Stimulated activated CD8-positive, alpha-beta memory T cell treated with anti-CD3 and anti-CD28 coated beads, Interleukin-2, amount 100 ng/mL, for 48 hours (primary cell): ENCODE measurements at places on chromosomes 12 and 14.

GRCh38 chr12:6465467-6466183 lies 4.9 kb downstream of the VAMP1 start:
- no peak for DNase-seq

- no peak for DNase-seq
Measured at GRCh38 chr14:71583194-71583593, 349.0 kb upstream of the RGS6 start.

DNA sequence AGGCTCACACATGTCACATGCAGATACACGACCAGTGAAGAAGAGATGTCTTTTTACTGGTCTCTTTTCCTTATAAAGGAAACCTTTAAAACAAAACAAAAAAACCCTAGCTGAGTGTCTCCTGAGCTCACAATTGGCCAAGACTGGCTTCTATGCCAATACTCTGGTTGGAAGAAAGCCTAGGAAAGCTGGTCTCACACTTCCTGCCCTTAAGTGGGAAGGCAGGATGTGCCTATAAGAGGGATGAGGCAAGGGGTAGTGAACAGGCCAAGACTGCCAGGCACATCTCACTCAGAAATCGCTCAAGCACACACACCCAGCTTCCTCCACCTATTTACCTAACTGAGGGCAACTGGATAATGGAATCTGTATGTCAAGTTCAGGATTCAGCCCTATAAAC lies 50.0 kb downstream of the SOCS2 start:
- DNase-seq: no peak

GRCh38 chr12:124625867-124626675 lies 58.7 kb upstream of the NCOR2 start:
- no peak for DNase-seq

DNA sequence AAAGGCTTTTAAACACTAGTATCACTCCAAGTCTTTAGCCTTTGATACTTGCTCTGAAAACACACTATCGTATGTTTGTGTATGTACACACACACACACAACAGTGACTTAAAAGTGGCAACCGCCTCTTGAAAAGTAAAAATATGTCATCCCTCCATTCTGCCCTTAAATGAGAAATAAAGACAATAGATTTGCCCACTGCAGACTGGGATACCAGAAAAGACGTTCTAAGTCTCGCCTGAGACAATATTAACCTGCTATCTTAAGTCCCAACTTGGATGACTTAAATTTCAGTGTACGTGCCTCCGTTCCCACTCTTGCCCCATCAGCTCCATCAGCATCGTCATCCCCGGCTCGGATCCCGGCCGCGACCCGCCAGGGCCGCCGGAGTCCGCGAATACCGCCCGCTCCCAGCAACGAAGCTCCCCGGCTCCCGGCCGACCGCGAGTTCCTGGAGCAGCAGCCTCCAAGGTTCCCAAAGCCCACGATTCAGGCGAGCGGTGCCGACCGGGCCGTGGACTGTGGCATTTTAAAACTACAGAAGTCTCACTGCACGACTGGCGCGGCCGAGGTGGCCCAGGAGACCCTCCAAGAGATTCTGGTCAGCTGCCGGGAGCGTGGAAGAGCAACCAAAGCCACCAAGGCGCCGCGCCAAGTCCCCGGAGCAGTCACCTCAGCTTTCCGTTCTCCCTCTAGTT lies 2.8 kb upstream of the ARID2 start:
- DNase-seq: peak; percentile 9

- DNase-seq: no peak
Measured at GRCh38 chr12:107558141-107558815, 127.3 kb upstream of the PWP1 start.

GRCh38 chr12:121397521-121397920 lies 2.4 kb upstream of the RNF34 start:
- DNase-seq: no peak

DNA sequence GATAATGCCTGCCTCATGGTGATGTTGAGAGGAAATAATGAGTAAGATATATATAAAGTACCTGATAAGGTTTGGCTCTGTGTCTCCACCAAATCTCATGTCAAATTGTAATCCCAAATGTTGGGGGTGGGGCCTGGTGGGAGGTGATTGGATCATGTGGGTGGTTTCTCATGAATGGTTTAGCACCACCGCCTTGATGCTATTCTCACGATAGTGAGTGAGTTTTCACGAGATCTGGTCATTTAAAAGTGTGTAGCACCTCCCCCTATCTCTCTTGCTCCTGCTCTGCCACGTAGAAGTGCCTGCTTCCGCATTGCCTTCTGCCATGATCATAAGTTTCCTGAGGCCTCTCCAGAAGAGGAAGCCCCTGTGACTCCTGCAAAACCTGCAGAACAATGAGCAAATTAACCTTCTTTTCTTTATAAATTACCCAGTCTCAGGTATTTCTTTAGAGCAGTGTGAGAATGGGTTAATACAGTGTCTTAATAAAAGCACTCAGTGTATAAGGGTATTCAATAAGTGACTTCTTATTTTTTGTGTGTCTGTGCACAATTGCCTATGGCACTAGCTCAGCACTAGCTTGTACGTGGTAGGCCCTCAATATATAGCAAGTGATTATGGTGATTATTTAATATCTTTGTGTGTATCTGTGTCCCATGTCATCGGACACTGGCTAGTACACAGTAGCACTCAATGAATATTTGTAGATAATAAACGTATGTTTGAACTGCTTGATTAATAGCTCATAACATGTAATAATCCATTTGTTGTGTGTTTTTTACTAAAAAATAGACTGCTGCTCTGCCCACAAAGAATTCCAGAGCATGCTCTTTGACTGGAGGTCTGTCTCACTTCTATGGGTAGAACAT lies 138.1 kb upstream of the LMNTD1 start:
- DNase-seq: no peak

- no peak for DNase-seq
Measured at GRCh38 chr12:80242321-80242720, 143.0 kb downstream of the OTOGL start.

DNA sequence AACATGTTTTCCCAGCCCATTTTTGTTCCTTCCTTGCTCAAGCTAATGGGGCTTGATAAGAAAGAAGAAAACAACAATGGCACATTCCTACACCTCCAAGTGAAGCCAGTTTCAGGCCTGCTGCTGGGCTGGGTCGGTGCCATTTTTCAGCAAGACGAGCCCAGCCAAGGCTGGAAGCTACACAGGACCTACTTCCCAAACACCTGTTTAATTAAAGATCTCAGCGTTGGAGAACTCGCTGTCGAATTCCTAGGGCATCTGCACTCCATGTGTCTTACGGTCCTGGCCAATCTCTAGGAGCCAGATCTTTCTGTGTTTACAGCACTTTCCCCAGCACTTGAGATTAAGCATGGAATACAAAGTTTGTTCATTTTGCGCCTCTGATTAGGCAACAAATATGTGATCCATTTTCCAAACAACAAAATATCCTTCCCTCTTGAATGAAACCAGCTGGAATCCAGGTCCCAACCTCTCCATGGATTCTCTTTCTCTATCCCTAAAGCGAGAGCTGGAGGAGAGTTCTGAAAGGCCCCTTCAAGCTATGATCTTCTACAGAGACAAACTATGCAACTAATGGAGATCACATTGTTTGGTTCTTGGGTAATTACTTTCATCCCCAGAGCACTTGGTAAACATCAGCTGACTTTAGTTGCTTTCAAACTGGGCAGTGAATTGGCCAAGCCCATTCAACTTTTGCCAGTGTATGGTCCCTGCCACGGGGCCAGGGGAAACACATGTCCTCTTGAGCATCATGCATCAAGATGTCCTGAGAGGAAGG lies 34.3 kb upstream of the TC2N start:
- no peak for DNase-seq

DNA sequence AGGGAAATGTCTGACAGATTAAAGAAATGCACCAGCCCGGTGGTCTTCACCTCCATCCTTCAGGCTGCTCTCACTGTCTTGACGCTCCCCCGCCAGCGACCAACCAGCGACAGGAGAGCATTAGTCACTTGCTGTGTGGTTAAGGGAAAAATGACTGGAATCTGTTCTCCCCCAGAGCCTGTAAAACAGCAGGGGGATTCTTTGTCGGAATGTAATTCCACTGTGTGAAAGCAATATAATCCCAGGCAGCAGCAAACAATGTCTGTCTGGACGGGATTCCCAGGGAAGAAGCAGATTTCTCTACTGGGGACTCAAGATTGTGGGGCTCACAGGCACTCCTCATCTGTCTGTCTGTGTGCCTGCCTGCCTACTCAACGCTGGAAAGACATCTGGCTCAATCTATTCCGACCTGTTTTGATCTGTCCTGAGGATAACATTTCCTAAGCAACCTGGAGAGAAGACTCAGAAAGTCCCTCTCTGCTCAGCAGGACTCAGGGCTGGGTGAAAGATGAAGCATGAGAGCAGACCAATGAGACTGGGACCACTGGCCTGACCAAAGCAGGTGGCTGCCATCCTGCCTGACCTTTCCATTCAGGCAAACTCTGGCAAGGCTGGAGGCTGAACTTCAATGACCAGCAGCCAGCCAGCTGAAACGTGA lies 54.6 kb downstream of the NUAK1 start:
- no peak for DNase-seq
